ENCODE measurements at places on chromosomes 6 and 20. TPM values are rescaled to one million over a fixed set of nuclear protein-coding genes. Genes with fewer than 3 reads are reported as not detected.
A peak's percentile ranks its signal among the peaks of the same experiment; 100 is the strongest.

DNA sequence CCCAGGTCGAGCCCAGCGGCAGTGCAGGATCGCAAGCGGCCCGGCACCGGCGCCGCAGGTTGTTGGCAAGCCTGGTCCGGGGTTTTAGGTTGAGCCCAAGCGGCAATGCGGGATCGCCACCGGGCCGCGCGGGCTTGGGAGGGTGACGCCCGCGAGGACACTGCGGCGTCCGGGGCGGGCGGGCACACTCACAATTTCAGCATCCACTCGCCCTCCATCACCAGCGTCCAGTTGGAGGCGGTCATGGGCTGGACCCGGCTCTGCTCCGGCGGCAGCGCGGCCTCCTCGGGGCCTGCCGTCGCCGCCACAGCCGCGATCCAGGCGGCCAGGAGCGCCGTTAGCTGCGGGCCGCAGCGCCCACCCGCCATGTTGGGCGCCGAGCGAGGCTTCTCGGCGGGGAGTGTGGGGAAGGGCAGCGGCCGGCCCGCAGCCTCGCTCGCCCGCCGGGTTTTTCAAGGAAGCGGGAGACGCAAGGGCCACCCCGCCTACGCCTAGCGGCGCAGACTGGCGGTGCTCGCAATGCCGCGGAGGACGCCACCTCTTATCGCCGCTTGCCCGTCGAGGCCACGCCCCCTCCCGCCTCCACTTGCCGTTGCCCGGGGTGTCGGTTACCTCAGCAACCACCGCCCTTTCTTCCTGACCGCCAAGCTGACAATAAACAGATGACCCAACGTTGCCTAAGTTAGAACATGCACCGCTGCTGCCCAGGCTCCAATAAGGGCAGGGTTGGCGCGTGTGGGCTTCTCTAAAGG lies at the start of gene TMX4:
Gene TMX4 (minus strand): TSS at position 516 of the 752 bp plus-strand sequence. CDS start 148 bp downstream, at position 368.
- DNase-seq: peak; percentile 87

DNA sequence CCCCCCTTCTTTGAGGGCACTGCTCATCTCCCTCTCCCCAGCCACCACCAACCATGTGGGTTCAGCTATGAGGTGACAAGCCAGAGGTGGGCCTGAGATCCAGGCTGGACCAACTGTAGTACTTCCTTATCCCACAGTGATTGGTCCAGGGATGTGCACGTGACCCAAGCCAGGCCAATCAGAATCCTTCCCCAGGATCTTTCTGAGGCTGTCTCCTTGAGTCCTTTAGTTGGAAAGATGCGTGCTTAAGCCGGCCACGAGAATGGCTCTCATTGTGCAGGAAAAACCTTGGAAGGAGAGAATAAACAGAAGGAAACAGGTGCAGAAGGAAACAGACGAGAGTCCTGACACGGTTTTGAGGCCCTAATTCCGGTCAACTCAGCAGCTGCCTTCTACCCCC lies 39.2 kb downstream of the ZC3H12D start:
- no peak for DNase-seq

DNA sequence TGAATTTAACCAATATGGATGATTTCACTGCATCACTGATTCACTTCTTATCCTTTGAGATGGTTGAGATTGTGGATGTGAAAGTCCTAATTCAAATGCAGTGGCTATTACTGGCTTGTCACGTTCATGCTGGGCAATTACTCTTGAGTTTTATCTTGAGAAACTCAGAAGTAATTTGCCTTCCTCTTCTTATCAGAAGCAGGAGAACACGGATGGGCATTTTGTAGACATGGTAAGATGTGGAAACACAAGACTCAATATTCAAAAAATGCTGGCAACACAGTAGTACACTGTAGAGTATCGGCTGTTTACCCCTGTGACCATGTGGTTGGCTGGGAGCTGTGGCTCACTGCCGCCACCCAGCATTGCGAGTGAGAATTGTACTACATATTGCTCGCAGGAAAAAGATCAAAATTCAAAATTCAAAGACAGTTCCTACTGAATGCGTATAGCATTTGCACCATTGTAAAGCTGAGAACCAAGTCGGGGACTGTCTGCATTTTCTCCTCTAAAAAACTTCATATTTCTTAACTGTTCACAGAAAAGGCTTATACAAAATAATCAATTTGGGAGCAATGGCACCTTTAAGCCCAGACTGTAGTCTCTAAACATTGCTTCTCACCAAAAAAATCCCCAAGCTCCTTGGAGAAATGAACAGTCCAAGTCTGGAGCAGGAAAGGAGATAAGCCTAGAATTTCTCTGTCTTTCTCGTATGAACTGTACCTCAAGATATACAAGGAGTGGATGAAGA lies 61.9 kb upstream of the ELOVL5 start:
- no peak for DNase-seq

- DNase-seq: no peak
These were observed 305.4 kb upstream of the MAP3K7 start for GRCh38 chr6:90892271-90892670.

GRCh38 chr6:11663519-11663918 lies 115.1 kb downstream of the ADTRP start:
- no peak for DNase-seq

DNA sequence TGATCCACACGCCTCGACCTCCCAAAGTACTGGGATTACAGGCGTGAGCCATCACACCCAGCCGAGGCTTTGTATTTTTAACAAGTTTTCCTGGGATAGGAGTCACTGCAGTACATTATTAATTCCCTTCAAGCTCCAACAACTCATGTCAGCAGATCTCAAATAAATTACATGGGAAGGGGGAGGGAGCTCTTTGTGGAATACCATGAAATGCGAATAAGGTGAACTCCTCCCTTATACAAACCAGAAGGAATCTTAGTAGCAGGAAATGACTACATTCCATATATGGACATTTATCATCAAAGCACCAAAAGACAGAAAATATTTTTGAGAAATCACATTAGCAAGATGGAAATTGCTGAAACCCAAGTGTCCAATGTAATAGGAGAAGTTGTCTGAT lies 2.9 kb downstream of the GSS start:
- DNase-seq: no peak

DNA sequence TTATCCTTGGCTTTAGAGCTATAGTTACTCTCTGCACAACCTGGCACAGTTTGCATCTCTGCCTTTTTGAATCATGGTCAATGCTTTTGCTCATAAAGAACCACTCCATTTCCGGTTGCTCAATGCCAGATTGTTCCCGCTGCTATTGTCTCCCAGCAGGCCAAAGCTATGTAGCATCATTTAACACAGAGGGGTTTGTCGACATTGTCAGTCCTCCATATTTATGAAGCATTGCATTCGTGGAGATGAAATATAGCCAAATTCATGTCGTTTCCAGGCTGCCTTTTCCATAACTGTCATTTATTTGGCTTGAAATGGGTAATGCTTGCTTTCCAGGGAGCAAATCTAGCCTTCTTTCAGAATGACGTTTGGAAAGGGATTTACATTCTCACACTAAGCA lies 598.8 kb downstream of the EPHA7 start:
- DNase-seq: no peak

GRCh38 chr6:36643977-36644376 lies 34.5 kb upstream of the CDKN1A start:
- DNase-seq: no peak

- no peak for DNase-seq
These were observed 45.0 kb upstream of the RIPOR2 start for GRCh38 chr6:24980507-24981385.

- DNase-seq: peak; percentile 69
These were observed 39.4 kb upstream of the RFPL4B start for GRCh38 chr6:112307707-112308106.

GRCh38 chr6:139917951-139918630 lies 543.6 kb upstream of the CITED2 start:
- no peak for DNase-seq

GRCh38 chr20:34978092-34978744 lies 22.6 kb downstream of the MYH7B start:
- no peak for DNase-seq

DNA sequence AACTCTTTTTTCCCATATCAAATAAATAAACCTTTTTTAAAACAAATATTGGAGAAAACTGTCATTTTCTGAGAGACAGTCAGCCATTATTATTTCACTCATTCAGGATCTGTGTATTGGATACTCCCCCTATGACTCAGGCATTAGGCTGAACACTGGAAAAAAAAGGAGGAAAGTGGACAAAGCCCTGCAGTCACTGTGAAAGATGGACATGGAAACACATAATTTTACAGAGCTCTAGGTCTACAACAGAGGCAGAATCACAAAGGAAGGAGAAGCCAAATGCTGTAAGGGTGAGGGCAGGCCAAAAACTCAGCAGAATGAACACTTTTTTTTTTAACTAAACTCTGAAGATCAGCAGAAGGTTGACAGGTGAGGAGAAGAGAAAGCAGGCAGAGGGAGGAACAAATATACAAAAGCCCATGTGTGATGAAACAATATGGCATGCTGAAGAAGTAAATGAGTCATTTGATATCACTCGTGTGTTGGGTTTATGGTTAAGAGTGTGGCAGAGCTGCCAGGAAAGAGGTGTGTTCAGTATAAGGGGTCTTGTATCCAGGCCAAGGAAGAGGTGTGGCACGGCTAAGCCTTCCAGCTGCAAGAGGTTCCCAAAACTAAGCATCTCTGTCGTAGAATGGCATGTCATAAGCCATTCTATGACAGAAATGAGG lies 39.1 kb downstream of the EPB41L2 start:
- no peak for DNase-seq

DNA sequence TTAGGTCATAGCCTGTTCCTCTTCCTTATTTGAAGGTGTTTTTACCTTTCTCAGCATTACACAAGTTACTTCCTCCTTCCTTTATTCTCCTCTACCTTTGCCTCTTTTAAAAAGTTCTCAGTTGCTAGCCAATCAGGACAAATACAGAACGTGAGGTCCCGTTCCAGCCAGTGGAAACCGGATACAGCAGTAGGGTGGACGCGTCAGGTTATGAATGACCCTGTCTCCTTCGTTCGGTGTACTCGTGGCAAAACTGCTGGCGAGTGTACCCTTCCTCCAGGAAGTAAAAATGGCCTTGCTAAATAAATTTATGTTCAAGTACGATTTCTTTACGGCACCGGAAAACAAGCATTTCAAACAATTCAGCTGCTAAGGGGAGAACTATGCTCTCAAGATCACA lies 77.0 kb upstream of the MLN start:
- DNase-seq: no peak

- DNase-seq: no peak
These were observed 770 bp downstream of the ULBP3 start for GRCh38 chr6:150068151-150068550.

GRCh38 chr6:158028876-158029275 lies 47.2 kb downstream of the SYNJ2 start:
- no peak for DNase-seq

GRCh38 chr6:113356139-113356538 lies 501.0 kb upstream of the MARCKS start:
- DNase-seq: no peak

GRCh38 chr20:52239102-52239501 lies 47.5 kb upstream of the ZFP64 start:
- no peak for DNase-seq

GRCh38 chr6:20655317-20655716 lies 121.1 kb downstream of the CDKAL1 start:
- DNase-seq: no peak

- DNase-seq: no peak
These were observed 12.9 kb upstream of the NTSR1 start for GRCh38 chr20:62695448-62696414.

DNA sequence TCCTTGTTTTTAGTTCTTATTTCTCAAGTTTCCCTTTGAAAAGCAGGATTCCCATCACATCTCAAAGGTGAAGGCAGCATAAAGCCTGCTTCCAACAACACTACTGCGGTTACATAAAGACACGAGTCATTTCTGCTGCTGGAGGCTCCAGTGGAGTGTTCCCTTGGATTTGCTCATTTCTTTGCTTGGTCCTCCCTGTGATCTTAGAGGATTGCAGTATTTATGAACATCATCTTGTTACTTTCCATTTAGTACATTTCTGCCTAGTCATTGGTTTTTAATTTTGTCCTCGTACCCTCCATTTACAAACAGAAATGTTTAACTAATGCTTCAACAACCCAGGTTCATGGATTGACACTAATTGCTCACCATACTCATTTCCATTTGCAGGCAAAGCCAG lies 298.8 kb downstream of the ZNF217 start:
- DNase-seq: no peak

DNA sequence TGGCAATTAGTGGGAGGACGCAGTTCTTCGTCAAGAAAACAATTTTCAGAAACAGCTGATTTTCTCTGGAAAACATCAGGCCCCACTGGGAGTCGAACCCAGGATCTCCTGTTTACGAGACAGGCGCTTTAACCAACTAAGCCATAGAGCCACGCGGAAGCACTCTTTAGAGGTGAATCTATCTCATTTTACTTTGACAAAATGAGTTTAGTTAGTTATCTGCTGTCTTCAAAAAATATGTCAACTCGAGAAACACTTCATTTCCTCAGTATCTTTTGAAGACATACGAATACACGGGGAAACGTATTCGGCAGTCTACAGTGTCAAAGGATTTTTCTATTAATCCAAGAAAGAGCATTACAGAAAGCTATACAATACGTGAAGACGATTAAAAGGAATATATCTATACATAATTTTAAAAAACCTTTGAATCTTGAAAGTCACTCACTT lies 26.7 kb downstream of the GPX6 start:
- DNase-seq: no peak

The RFX6 gene
- polyA plus RNA-seq: 0.06 TPM

The KLC4 gene
- polyA plus RNA-seq: 51.6 TPM

The BLOC1S5 gene
- polyA plus RNA-seq: 33.4 TPM

The CENPB gene
- 38.3 TPM for polyA plus RNA-seq

The CLPSL1 gene
- 0.73 TPM for polyA plus RNA-seq

The PGBD1 gene
- 9.0 TPM for polyA plus RNA-seq

The IP6K3 gene
- 0.91 TPM for polyA plus RNA-seq

The TDRD6 gene
- 1.1 TPM for polyA plus RNA-seq

Data from left renal cortex interstitium (tissue), 4 donors.